ENCODE measurements at places on chromosomes 11 and 22.

- no peak for DNase-seq
Measured at GRCh38 chr11:112999520-112999919, 38.3 kb downstream of the NCAM1 start.

- no peak for DNase-seq
Measured at GRCh38 chr11:125773516-125773915, 5.1 kb downstream of the PATE2 start.

- peak; percentile 64 for DNase-seq
Measured at GRCh38 chr22:44956840-44957767, 52.7 kb downstream of the PHF21B start.

DNA sequence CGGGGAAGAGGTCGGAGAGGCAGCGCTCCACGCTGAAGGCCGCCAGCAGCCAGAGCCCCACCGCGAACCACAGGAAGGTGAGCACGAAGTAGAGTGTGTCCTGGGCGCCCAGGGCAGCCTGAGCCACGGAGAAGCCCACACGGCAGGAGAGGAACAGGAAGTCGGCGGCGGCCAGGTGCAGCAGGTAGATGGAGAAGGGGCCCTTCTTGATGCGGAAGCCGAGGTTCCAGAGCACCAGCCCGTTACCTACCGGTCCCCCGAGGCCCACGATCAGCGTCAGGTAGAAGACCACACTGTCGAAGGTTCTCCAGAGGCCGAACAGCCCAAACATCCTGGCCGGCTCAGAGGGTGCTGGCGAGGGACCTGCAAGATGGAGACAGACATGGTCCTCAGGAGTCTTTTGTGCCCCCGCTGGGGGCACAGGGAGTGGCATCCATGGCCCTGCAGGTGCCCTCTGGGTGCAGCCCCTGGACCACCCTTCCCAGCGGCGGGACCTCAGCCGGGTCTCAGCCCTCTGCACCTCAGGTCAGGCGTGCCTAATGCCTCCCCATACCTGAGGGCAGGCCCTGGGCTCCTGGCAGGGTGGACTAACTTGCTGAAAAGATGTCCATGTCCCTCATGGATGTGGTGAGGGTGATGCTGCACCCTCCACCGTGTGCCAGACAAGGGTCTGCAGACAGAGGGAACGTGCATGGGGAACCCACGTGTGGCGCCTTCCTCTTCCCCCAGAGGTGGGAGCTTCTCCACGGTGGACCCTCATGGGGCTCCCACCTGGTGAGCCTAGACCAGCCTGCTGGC lies at the start of gene MRGPRG:
Gene MRGPRG, minus strand, starts transcription at position 331 of the 798 bp plus-strand sequence. Its CDS starts 0 bp downstream, at position 331.
- no peak for DNase-seq

- peak; percentile 37 for DNase-seq
Measured at GRCh38 chr11:1705126-1706052, 8.4 kb downstream of the KRTAP5-6 start.

GRCh38 chr22:42174062-42174461 lies 43.5 kb upstream of the CYP2D6 start:
- DNase-seq: no peak
